ENCODE measurements at places on chromosomes 7 and 10.

DNA sequence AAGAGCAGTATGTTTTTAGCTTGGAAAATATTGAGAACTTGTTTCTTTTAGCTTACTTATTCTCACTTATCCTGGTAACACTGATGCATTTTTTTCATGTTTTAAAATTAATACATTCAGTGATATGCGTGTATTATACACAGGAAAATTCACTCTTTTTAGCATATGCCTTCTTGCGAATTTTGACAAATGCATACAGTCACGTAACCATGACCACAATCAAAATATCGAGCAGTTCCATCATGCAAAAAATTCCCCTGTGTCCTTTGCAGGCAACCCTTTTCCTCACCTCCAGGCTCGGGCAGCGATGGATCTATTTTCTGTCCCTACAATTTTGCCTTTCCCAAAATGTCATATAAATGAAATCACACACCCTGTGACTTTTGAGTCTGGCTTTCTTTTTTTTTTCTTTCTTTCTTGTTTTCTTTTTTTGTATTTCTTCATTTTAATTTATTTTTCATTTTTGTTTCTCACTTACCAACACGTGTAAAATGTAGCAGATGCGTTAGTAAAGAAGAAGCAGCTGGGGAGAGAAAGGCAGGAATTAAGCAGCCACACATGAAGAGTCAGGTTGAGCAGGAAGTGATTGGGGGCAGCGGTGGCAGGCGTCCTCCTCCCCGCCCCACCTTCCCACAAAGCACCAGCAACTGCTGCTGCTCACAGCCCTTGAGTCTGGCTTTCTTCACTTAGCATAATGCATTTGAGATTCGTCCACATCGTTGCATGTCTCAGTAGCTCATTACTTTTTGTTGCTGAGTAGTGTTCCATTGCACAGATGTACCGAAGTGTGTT is 29.9 kb downstream of the ADRB1 start:
- no peak for DNase-seq

DNA sequence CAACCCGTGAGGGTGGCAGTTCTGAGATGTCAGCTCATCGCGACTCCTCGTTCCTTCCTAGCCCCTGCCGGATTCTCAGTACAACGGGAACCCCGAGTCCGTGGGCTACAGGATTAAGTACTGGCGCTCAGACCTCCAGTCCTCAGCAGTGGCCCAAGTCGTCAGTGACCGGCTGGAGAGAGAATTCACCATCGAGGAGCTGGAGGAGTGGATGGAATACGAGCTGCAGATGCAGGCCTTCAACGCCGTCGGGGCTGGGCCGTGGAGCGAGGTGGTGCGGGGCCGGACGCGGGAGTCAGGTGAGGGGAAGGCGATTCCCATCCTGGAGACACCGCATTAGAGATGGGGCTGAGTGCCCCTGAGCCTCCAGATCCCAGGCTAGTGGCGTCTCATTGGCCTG is 568.1 kb upstream of the FOXK1 start:
- no peak for DNase-seq

GRCh38 chr10:86212391-86212700 is 154.2 kb downstream of the GRID1 start:
- no peak for DNase-seq

DNA sequence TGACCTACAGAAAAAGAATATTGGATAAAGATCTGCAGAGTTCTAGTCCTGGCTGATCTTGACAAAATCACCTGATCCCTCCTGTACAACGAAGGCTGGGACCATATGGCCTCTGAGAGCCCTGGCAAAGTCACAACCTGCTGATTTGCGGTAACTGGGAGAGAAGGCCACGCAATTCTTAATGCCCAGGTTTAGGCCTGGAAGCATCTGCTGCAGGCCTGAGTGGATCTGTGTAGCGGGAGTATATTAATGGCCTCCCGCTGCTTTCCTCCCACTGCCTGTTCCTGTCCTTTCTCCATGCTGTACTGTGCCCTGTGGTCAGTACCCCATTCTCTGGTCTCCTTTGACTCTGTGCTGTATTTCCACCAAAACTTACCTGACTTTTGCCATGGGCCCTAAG is 24.2 kb downstream of the AKR1B1 start:
- no peak for DNase-seq

GRCh38 chr7:94557215-94557614 is 47.6 kb downstream of the CASD1 start:
- no peak for DNase-seq

DNA sequence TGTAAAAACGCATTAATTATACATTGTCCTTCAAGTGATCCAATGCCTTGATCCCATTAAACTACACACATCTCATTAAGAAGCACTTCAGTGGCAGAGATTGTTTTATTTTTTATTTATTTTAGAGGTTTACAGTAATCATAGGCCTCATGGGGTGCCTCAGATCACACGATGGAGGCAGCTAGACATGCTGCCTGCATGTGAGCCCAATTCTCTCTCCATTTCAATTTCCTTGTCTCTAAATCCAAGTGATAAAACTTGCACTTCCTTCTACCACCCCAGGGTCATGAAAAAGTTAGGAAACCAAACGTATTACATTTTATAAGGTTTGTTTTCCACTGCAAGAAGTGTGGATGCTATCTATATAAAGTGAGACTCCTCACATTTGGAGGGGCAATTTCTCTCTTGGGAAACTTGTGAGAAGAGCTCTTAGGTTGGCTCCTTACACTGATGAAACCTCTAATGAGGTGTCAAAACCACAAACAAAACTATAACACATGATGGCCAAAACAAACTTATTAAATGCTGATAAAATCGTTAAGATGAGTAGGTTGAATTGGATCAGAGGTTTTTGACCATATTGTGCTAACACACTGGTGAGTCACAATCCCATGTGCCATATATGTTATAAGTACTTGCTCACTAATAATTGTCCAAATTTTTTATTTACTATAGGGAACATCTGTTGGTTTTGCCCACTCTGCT is 22.3 kb upstream of the XPNPEP1 start:
- DNase-seq = no peak

DNA sequence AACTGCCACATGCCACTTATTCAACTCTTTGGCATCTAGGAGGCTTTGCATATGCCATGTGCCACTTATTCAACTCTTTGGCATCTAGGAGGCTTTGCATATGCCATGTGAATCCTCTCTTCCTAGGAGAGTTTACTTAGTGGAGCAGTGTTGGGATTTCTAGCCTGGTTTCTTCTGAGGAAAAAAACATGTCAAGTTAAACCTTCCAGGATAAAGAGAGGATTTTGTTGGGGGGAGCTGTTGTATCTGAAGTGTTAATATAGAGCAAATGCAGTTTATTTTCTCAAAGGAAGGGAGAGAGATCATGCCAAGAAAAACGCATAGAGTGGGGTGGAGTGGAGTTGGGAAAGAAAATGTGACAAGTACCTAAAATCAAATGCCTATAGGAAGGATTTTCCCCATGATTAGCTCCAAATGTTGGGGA is 91.5 kb downstream of the MCU start:
- DNase-seq = no peak

- no peak for DNase-seq
These were observed 118.8 kb downstream of the CDK6 start for GRCh38 chr7:92717623-92717992.

DNA sequence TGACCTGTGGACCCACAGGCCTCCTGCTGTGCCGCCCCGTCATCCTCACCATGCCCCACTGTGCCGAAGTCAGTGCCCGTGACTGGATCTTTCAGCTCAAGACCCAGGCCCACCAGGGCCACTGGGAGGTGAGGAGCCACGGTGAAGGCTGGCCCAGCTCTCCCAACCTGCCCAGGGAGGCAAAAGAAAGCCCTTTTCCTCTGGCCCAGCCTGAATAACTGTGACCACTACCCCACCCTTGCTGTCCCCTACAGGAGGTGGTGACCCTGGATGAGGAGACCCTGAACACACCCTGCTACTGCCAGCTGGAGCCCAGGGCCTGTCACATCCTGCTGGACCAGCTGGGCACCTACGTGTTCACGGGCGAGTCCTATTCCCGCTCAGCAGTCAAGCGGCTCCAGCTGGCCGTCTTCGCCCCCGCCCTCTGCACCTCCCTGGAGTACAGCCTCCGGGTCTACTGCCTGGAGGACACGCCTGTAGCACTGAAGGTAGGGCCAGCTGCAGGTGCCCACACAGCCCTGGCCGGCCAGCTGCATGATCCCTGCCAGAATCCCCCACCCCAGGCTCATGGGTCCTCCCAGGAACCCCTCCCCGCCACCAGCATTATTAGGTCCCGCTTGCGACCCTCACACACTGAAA is 25.5 kb upstream of the SLC29A3 start:
- DNase-seq = no peak

- DNase-seq = no peak
These were observed 83.2 kb downstream of the PDE1C start for GRCh38 chr7:31986878-31987518.

Data from GM13977 (cell line).